Esophagus squamous epithelium (tissue), 5 donors: ENCODE measurements at places on chromosomes 5 and 9. TPM values are rescaled to one million over a fixed set of nuclear protein-coding genes. Genes with fewer than 3 reads are reported as not detected.

The MCC gene
- 45.0 TPM for total RNA-seq

GRCh38 chr9:81455462-81456219 lies 233.7 kb downstream of the TLE1 start:
- H3K4me1 ChIP-seq: no peaks in the 10 kb centered on the region
- H3K27ac ChIP-seq: no peak overlapping the region
- no peaks in the 10 kb centered on the region for H3K36me3 ChIP-seq
- no peaks in the 10 kb centered on the region for H3K27me3 ChIP-seq

GRCh38 chr5:156531199-156531598 lies 204.2 kb downstream of the SGCD start:
- no peaks in the 10 kb centered on the region for H3K4me1 ChIP-seq
- no peak overlapping the region for H3K27ac ChIP-seq
- no peaks in the 10 kb centered on the region for H3K27me3 ChIP-seq

- H3K27ac ChIP-seq: peak overlapping the region; percentile 93
- no peaks in the 10 kb centered on the region for H3K27me3 ChIP-seq
- H3K4me1 ChIP-seq: peaks cover 26% of the 10 kb centered on the region
- H3K4me3 ChIP-seq: peak overlapping the region; percentile 86
- no peaks in the 10 kb centered on the region for H3K36me3 ChIP-seq
These were observed 467 bp downstream of the CNOT6 start for GRCh38 chr5:180494510-180495181.

The PCDHGA8 gene
- total RNA-seq: 1.7 TPM

The PCDHGA9 gene
- 4.9 TPM for total RNA-seq

DNA sequence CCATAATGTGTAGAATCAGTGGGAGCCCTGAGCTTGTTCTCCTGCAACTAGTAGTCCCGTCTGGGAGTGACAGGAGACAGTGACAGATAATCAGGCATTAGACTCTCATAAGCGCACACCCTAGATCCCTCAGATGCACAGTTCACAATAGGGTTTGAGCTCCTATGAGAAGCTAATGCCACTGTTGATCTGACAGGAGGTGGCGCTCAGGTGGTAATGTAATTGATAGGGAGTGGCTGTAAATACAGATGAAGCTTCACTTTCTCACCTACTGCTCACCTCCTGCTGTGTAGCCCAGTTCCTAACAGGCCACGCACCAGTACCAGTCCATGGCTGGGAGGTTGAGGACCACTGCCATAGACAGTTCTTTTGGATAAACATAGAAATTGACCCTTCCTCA lies 188.7 kb downstream of the ROR2 start:
- DNase-seq: no peak
- no peak overlapping the region for H3K4me3 ChIP-seq
- H3K4me1 ChIP-seq: no peaks in the 10 kb centered on the region
- no peaks in the 10 kb centered on the region for H3K36me3 ChIP-seq

GRCh38 chr9:5749306-5749705 lies 83.6 kb downstream of the ERMP1 start:
- no peak overlapping the region for H3K4me3 ChIP-seq
- no peak overlapping the region for H3K27ac ChIP-seq
- H3K4me1 ChIP-seq: no peaks in the 10 kb centered on the region
- no peak for DNase-seq
- H3K36me3 ChIP-seq: peaks cover 19% of the 10 kb centered on the region

The COL5A1 gene
- 6.0 TPM for total RNA-seq

DNA sequence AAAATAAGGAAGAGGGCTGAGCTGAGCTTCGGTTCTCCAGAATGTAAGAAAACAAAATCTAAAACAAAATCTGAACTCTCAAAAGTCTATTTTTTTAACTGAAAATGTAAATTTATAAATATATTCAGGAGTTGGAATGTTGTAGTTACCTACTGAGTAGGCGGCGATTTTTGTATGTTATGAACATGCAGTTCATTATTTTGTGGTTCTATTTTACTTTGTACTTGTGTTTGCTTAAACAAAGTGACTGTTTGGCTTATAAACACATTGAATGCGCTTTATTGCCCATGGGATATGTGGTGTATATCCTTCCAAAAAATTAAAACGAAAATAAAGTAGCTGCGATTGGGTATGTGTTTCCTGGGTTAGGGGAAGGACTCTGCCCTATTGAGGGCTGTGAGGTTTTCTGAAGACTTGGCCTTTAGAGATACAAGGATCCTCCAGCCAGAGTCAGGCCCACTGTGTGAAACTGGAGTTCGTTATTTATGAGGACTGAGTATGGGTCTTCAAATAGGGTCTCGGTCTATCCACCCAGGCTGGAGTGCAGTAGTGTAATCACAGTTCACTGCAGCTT lies 3.8 kb downstream of the EGR1 start:
- DNase-seq: no peak
- no peaks in the 10 kb centered on the region for H3K36me3 ChIP-seq
- no peak overlapping the region for H3K27ac ChIP-seq
- no peak overlapping the region for H3K4me3 ChIP-seq
- peaks cover 77% of the 10 kb centered on the region for H3K4me1 ChIP-seq

The PRSS3 gene
- 49.0 TPM for total RNA-seq
